ENCODE measurements at places on chromosomes 4 and X.
A peak's percentile ranks its signal among the peaks of the same experiment; 100 is the strongest.

GRCh38 chr4:98706200-98706813 lies 47.9 kb upstream of the TSPAN5 start:
- no peak for DNase-seq

DNA sequence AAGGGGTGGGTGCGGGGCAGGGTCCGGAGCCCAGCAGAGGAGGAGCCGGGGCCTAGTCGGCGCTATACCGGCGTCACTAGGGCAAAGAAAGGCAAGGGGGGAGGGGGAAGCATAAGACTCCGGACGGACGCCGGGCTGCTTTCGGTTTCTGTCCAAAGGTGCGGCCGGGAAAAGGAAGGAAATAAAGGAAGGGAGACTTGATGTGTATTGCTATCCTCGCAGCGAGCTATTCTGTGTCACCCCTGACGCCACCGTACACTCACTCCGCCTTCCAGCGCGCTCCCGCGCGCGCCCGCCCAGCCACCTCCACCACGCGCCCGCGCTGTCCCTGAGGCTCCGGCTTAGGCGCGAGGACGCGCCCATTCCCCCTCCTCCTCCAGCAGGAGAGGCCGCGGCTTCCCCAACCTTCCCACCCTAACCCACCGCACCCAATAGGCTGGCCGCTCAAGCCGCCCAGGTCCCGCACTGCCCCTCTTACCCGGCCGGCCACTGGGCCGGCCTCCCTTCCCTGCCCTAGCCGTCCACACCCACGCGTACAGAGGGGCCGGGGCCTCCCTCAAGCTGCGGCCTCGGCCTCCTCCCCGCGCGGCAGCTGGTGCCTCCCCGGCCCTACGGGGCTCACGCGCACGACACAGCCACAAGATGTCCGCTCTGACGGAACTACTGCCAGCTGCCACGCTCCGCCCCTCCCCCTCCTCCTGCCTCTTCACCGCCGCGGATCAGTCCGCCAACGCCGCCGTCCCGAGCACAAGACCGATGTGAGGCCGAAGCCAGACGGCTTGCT lies at the start of gene UBE2D3:
Gene UBE2D3 (minus strand): TSS at position 662 of the 784 bp plus-strand sequence. CDS start 1,043 bp downstream, outside the sequence.
- peak; percentile 95 for DNase-seq

DNA sequence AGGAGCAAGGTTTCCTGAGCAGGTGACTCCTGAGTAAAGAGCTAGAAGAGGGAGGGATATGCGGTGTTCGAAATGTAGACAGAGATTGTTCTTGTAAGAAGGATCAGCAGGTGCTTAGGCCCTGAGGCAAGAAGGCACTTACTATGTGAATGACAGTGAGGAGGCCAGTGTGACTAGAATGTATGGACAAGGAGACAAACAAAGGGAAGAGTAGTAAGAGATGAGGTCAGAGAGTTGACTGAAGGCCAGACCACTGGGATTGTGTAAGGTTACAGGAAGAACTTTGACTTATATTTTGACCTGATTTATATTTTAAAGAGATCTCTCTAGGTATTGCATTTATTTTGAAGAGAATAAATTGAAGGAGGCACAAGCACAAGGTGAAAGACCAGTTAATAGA lies 118.4 kb upstream of the ENPEP start:
- DNase-seq, result no peak

DNA sequence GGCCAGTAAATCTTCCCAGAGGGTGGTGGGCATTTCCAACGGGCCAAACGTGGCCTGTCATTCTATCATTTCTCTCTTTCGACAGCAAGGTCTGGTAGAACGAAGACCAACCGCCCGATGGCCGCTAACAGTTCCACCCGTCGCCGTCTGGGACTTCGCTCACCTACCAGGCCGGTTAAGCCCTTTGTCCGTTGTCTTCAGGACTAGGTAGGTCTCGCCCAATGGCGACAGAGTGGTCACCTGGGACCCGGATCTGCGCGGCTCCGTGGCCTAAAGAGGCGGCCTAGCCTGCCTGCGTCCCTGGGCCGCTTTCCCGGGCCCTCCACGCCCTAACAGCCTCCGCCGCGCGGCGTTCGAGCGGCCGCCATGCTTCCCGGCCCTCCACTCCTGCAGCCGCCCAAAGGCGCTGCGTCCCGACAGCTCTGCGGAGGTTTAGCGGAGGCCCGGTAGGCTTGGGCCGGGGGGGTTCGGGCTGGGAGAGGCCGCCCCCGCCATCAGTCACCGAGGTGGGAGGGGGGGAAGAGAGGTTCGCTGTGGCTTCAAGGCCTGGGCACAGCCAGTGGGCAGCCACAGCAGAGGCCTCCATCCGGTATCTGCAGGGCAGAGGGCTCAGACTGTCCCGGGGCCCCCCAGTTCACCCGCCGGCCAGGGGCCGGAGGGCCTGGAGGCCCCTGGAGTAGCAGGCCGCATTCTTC lies 194.0 kb upstream of the BRWD3 start:
- DNase-seq, result no peak

- no peak for DNase-seq
Observed at GRCh38 chr4:8675383-8675782, 82.8 kb downstream of the CPZ start.

- DNase-seq, result no peak
Observed at GRCh38 chr4:52203351-52203750, 152.2 kb downstream of the SPATA18 start.

DNA sequence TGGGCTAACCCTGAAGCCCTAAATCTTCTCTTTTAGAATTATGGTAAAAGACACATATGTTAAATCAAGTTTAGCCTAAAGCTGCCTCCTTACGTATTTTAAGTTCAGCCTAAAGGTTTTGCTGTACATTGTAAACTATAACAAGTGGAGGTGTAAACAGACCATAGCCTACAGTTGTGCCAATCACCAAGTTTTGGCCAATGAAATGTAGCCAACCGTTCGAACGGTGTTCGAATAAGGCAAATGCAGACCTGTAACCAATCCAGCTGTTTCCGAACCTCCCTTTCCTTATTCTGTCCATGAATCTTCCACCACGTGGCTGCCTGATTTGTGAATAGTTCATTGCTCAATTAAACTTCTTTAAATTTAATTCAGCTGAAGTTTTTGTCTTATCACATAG lies 52.1 kb upstream of the TBC1D9 start:
- DNase-seq, result no peak

DNA sequence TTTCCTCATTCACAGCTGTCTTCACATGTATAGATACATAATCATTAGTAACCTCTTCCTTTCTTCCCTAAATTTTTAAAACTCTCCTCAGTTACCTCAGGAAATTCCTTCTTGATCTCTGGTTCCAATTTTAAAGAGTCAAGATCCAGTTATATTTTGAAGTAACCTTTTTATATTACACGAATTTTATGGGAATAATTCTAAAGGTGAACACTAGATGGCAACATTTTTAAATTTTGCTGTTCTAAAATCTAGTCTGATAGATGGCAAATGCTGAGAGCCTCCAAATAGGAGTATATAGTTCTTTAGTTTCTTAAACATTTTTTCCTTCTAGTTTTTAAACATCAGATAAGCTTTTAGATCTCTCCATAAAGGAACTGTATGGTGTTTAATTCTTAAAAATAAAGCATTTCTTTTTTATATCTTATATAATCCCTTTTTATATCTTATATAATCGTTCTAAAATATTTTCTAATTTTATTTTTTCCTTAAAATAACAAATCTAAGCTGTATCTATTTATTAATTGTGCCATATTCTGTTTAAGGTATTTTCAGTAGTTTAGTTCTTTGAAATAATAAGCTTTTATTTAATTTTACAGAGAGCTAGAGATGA lies 37.9 kb upstream of the PAPSS1 start:
- no peak for DNase-seq

GRCh38 chr4:177313263-177313662 lies 3.6 kb downstream of the NEIL3 start:
- no peak for DNase-seq

- no peak for DNase-seq
Observed at GRCh38 chr4:27568952-27569319, 708.3 kb downstream of the STIM2 start.

DNA sequence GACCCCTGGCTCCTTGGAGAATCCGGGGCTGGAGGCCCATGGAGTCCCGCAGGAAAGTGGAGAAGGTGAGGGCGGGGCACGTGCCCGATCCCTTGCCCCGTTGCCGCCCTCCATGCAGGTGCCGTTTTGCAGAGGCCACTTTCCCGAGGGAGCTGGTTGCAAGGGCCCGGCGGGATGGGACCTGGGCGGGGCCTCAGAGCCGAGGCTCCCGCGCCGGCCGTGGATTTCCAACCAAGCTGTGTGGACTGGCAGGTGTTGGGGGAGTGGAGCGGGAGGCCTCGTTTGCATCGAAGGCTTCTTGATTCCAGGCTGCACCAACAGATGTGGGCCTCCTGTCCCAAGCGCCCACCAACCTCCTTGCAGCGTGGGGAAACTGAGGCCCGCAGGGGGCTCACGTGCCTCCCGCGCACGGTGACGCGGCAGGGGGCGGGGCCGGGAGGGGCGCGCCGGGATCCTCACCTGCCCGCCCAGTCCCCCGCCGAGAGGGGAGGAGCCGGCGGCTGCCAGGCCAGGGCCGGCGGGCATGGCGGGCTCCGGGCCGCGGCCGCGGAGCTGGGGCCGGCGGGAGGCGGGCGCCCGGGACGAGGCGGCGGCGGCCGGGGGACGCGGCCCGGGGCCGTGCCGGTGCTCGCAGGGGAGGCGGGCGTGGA lies 24.9 kb downstream of the SH3BP2 start:
- no peak for DNase-seq

GRCh38 chr4:158625544-158625943 lies 46.1 kb downstream of the C4orf46 start:
- DNase-seq, result no peak

DNA sequence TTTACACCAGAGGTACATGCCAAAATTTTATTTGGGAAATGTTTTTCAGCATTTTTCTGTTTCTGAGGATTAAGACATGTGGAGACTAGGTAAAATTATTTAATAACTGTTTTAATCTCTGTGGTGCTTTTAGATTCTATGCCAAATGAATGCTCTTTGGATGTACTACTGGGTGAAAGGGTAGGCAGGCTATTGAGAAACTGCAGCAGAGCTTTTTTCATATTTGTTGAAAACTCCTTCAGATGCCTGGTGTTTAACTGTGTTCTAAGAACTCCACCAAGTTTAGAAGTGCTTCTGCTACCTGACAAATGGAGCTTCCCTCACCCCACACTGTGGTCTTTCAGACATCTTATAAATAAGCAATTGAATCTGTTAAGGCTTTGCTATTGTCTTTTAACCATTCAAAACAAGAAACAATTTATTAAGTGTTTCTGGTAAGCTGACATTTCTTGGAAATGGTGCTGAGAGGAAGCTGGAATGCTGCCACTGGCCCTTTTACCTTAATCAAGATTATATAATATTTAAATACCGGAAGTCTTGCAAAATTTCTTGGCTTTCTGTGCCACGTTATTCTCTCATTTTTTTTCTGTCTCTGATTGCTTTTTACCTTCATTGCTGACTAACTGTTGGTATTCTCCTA lies 51.2 kb upstream of the CYSLTR1 start:
- no peak for DNase-seq

DNA sequence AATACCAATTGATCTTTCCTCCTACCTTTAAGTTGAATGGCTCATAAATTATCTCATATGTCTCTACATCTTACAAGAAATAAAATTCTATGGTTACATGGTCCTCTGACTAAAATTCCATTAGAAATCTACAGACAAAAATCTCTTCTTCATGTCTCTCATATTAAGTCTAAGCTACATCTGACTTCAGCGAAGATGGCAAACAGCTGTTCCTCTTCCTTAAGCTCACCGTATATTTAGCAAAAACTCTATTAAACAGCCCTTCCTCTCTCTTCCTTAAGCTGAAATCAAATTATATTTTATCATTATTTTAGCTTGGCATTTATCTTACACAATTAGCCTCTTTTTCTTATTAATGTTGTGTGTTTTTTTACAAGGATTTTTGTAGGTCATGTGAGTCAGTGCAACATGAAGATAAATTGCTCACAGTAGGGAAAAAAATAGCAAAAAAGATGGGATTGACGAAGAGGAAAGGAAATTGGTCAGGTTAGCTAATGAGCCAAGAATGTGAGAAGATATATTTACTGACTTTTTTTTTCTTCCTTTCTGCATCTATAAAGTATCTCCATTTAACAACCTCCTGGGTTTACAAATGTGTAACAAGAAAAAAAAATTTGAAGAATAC lies 2412.8 kb downstream of the ARAP2 start:
- DNase-seq, result no peak

GRCh38 chrX:10597871-10598270 lies 22.5 kb downstream of the MID1 start:
- DNase-seq, result no peak

DNA sequence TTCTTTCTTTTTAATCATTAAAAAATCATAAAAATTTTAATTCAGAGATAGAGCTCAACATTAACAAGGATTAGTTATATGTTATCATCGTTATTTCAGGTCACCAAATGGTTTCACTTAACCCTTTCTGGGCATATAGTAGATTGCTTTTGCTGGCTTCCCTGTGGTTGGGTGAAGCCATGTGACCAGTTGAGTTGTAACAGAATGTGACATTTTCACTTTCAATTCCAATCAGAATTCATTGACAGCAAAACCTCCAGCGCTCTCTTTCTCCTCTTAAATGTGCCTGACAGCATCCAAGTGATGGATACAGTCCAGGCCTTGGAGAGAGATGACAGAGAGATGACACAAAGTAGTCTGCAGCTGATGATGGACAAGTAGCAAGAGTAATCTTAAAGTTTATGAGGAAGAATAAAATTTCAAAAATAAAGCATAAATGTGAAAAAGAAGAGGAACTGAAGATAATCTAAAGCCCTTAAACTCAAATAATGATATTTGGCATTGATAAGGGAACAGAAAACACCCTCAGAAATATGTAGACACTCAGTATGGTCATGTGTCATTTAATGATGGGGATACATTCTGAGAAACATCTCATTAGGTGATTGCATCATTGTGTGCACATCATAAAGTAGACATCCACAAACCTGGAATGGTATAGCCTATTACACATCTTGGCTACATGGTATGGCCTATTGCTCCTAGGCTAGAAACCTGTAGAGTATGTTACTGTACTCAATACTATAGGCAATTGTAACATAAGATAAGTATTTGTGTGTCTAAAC lies 92.3 kb upstream of the QRFPR start:
- no peak for DNase-seq

DNA sequence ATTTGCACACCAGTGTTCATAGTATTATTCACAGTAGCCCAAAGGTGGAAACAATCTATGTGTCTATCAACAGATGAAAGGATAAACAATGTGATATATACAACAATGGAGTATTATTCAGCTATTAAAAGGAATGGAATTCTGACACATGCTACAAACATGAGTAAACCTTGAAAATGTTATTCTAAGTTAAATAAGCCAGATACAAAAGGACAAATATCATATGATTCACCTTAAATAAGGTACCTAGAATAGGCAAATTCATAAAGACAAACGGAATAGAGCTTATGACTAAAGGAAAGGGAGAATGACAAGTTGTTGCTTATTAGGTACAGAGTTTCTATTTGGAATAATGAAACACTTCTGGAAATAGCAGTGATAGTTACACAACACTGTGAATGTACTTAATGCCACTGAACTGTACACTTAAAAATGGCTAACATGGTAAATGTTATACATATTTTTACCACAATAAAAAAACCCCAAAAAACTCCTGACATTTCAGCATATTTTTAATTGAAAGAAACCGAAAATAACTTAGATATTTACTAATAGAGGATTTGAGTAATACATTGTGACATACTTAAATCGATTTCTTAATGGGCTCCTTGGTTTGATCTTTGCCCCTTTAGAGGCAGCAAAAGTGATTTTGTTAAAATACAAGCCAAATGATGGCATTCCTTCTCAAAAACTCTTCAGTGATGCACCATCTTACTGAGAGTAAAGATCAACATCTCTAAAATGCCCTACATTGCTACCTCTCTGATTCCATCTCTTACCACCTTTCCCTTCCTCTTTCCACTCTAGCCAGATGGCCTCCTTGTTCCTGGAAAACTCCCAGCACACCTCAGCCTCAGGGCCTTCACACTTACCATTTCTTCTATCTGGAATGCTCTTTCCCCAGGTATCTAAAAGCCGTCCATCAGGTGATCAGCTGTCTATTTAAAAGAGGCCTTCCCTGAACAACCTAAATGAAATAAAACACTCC lies 8.6 kb upstream of the CYP2U1 start:
- no peak for DNase-seq
